ENCODE measurements at places on chromosomes 1 and 21. TPM values are rescaled to one million over a fixed set of nuclear protein-coding genes. Genes with fewer than 3 reads are reported as not detected.

Gene PSMD4
- 150 TPM for total RNA-seq

Gene SFN
- total RNA-seq = under 0.01 TPM

Gene CFHR3
- total RNA-seq = not detected

Gene AMY1C
- total RNA-seq = not detected

Gene VCAM1
- total RNA-seq = 511 TPM

Gene ACKR1
- not detected for total RNA-seq

All from osteoblast (primary cell).